ENCODE measurements at places on chromosomes 6 and 20. TPM values are rescaled to one million over a fixed set of nuclear protein-coding genes. Genes with fewer than 3 reads are reported as not detected.

- no peaks in the 10 kb centered on the region for H3K4me1 ChIP-seq
- H3K27me3 ChIP-seq = no peaks in the 10 kb centered on the region
- no peak overlapping the region for H3K27ac ChIP-seq
- DNase-seq = no peak
These were observed 155.3 kb upstream of the MAFB start for GRCh38 chr20:40844332-40844731.

SLPI gene
- not detected for total RNA-seq

BTN1A1 gene
- 0.28 TPM for total RNA-seq

- no peaks in the 10 kb centered on the region for H3K4me1 ChIP-seq
- no peak overlapping the region for H3K27ac ChIP-seq
- H3K4me3 ChIP-seq = no peak overlapping the region
- DNase-seq = no peak
These were observed 63.5 kb downstream of the CLIC5 start for GRCh38 chr6:45952168-45952529.

APOM gene
- 3.4 TPM for total RNA-seq

DNA sequence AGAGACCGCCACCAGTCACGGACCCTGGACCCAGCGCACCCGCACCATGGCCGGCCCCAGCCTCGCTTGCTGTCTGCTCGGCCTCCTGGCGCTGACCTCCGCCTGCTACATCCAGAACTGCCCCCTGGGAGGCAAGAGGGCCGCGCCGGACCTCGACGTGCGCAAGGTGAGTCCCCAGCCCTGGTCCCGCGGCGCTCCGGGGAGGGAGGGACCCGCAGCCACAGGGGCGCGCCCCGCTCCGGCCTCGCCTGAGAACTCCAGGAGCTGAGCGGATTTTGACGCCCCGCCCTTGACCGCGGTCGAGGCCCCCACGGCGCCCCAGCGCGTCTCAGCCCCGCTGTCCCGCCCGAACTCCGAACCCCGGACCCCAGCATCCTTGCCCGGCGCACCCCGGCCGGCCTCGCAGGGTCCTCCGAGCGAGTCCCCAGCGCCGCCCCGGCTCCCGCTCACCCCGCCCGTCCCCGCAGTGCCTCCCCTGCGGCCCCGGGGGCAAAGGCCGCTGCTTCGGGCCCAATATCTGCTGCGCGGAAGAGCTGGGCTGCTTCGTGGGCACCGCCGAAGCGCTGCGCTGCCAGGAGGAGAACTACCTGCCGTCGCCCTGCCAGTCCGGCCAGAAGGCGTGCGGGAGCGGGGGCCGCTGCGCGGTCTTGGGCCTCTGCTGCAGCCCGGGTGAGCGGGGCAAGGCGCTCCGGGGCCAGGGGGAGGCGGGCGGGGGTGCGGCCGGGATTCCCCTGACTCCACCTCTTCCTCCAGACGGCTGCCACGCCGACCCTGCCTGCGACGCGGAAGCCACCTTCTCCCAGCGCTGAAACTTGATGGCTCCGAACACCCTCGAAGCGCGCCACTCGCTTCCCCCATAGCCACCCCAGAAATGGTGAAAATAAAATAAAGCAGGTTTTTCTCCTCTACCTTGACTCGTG, at the start of gene OXT:
OXT (plus strand) TSS at position 11 of the 920 bp plus-strand sequence; CDS start at position 47, 36 bp downstream.
- H3K36me3 ChIP-seq = no peaks in the 10 kb centered on the region
- no peak within 1 kb of the TSS for H3K27ac ChIP-seq
- peaks cover 4% of the 10 kb centered on the region for H3K4me1 ChIP-seq
- DNase-seq = no peak
- peaks cover 28% of the 10 kb centered on the region for H3K27me3 ChIP-seq

- no peaks in the 10 kb centered on the region for H3K27me3 ChIP-seq
- no peak for DNase-seq
These were observed 350.9 kb upstream of the PRND start for GRCh38 chr20:4370851-4371250.

OR2J1 gene
- total RNA-seq = not detected

DNA sequence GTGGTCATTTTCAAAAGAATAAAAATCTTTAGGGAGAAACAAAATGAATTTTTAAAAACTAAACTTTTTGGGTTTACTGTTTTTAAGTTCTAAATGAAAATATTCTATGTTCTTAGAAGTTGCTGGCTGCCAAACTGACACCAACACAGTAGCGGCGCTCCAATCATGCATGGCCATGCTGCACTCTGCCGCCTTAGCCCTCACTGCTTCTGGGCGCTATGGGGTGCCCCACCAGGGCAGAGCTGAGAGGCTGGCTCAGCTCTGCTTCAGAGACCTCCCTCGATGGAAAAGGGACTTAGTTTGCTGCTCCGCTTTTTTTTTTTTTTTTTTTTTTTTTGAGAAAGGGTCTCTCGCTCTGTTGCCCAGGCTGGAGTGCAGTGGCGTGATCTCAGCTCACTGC, 20.9 kb downstream of the EZR start:
- no peak for DNase-seq
- H3K4me3 ChIP-seq = no peak overlapping the region
- no peaks in the 10 kb centered on the region for H3K27me3 ChIP-seq
- H3K36me3 ChIP-seq = peaks cover 16% of the 10 kb centered on the region
- H3K27ac ChIP-seq = no peak overlapping the region

DNA sequence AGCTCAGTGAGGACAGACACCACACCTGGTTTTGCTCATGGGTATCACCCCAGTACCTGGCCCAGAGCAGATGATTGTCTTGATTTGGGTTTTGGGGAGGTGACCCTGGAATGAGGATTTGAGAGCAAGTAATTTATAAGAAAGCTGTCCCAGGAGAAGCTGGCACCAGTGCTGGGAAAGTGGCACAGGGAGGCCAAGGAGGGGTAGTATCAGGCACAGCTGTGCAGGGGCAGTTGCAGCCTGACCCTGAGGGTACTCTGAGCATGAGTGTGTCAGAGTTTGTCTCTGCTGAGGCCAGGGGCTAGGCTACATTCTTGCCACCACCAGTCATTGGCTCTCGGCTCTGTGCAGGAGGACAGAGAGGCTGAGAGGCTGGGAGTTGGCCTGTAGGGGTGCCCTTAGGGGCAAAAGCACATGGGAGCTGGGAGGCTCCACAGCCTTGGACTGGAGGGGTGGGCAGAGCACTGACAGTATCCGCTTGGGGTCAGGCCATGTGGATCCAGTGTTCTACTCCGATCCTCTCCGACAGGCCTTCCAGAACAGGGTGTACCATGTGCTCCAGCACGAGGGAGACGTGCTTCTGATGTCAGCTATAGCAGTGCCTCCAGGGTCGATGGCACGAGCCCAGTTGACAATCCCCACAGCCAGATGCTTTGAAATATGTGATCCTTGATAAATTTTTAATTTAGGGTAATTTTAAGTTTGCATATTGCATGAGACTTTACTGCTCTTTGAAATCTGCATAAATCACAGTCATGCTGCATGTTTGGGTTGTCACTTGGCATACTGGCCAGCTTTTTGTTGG, 121.3 kb downstream of the PHACTR3 start:
- no peaks in the 10 kb centered on the region for H3K27me3 ChIP-seq
- no peak overlapping the region for H3K4me3 ChIP-seq
- H3K4me1 ChIP-seq = no peaks in the 10 kb centered on the region
- H3K36me3 ChIP-seq = no peaks in the 10 kb centered on the region

- no peak overlapping the region for H3K4me3 ChIP-seq
- peak overlapping the region; percentile 76 for H3K27ac ChIP-seq
- H3K27me3 ChIP-seq = no peaks in the 10 kb centered on the region
- peaks cover 38% of the 10 kb centered on the region for H3K4me1 ChIP-seq
- no peaks in the 10 kb centered on the region for H3K36me3 ChIP-seq
These were observed 143.2 kb upstream of the ZNF217 start for GRCh38 chr20:53736757-53737395.

DNA sequence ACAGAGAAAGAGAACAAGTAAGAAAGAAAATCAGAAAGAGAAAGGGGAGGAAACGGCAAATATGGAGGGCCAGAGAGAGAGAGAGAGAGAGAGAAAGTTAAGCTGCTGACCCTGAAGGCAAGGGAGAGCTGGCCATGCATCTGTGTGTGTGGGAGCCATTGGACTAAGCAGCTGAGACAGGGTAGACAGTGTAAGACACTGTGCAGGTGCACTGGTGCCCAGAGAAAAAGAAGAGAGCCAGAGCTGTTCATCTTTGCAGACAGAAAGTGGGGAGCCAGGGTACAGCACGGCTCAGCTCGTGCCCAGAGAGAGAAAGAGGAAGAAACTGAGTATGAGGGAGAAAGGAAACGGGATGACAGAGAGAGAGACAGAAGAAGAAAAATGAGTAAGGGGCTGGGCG, 24.2 kb upstream of the ZNF318 start:
- no peak for DNase-seq
- no peaks in the 10 kb centered on the region for H3K27me3 ChIP-seq
- no peak overlapping the region for H3K4me3 ChIP-seq

EEF1A2 gene
- total RNA-seq = 27.9 TPM

HACE1 gene
- 21.6 TPM for total RNA-seq

PPP1R11 gene
- 26.3 TPM for total RNA-seq

DNA sequence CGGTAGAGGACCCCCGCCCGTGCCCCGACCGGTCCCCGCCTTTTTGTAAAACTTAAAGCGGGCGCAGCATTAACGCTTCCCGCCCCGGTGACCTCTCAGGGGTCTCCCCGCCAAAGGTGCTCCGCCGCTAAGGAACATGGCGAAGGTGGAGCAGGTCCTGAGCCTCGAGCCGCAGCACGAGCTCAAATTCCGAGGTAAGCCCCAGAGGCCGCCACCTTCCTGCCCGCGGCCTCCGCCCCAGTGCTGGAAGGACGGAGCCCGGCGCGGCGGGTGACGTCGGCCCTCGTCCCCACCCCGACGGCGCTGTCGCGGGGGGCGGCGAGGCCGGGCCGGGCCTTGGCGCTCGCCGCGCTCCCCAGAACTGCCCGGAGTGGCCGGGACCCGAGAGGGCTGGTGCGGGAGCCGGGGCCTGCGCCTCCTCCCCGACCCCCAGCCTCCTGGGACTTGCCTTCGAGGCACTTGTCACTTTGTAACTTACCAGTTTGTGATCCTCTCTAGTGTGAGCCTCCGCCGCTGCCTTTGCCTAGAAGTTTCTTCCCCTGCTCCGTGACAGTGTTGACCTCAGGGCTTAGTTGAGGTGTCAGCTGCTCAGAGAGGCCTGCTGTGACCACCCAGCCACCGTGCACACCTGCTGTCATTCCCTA, 417 bp downstream of the VAPB start:
- no peaks in the 10 kb centered on the region for H3K27me3 ChIP-seq
- DNase-seq = no peak
- H3K4me3 ChIP-seq = peak overlapping the region; percentile 70

DNA sequence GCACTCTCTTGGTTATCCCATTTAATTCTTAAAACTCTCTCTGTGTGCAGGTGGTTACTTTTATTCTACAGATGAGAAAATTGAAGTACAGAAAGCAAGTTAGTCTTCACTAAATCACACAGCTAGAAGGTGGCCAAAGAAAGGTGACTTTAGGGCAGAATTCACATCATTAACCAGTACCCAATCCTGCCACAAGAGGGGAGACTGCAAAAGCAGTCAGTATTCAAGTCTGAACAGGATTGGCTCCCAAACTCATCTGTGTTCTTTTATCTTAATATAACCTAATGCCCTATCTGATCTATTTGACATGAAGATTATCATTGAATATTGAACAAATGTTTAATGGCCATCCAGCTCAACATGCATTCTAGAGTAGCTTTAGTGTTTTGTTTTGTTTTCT, 225.3 kb upstream of the FAM83B start:
- no peaks in the 10 kb centered on the region for H3K27me3 ChIP-seq
- no peaks in the 10 kb centered on the region for H3K36me3 ChIP-seq
- no peak overlapping the region for H3K27ac ChIP-seq
- no peak for DNase-seq
- no peak overlapping the region for H3K4me3 ChIP-seq

DNA sequence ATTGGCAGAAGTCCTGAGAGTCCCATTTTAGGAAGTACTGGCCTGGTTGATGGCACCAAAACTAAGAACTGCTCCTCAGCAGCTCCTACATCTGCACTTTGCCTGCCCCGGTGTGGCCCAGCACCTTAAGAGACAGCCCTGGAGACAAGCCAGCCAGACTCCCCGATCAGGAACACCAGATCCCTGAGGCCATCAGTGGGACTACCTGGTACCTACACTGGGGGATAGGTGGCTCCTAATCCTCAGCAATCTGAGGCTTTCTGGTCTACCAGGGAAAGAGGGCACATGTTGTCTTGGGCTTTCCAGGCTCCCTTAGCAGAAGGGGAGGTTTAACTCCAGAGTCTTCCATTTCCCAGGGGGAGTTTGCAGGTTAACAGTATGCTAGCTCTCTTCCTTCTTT, at the start of gene WFDC6:
WFDC6 (minus strand) TSS at position 101 of the 400 bp plus-strand sequence; CDS start at position 26, 75 bp downstream.
- no peaks in the 10 kb centered on the region for H3K4me1 ChIP-seq
- H3K36me3 ChIP-seq = no peaks in the 10 kb centered on the region
- no peaks in the 10 kb centered on the region for H3K27me3 ChIP-seq
- DNase-seq = no peak
- H3K27ac ChIP-seq = no peak within 1 kb of the TSS
- no peak within 1 kb of the TSS for H3K4me3 ChIP-seq

GRCh38 chr6:162140251-162140852, 587.2 kb downstream of the PRKN start:
- no peaks in the 10 kb centered on the region for H3K4me1 ChIP-seq
- no peak for DNase-seq
- H3K36me3 ChIP-seq = no peaks in the 10 kb centered on the region
- H3K27me3 ChIP-seq = no peaks in the 10 kb centered on the region
- no peak overlapping the region for H3K27ac ChIP-seq

SLC52A3 gene
- 3.9 TPM for total RNA-seq

- no peaks in the 10 kb centered on the region for H3K27me3 ChIP-seq
- DNase-seq = no peak
- H3K4me3 ChIP-seq = no peak overlapping the region
- no peaks in the 10 kb centered on the region for H3K36me3 ChIP-seq
These were observed 364.2 kb downstream of the SYNE1 start for GRCh38 chr6:152273002-152273401.

LINC00237 gene
- 0.69 TPM for total RNA-seq

Measured in H1 (cell line).